Transverse colon (tissue), 4 donors: ENCODE measurements at places on chromosomes 13 and 19.

- DNase-seq, result no peak
Observed at GRCh38 chr13:76129305-76130000, 493.3 kb downstream of the LMO7 start.

DNA sequence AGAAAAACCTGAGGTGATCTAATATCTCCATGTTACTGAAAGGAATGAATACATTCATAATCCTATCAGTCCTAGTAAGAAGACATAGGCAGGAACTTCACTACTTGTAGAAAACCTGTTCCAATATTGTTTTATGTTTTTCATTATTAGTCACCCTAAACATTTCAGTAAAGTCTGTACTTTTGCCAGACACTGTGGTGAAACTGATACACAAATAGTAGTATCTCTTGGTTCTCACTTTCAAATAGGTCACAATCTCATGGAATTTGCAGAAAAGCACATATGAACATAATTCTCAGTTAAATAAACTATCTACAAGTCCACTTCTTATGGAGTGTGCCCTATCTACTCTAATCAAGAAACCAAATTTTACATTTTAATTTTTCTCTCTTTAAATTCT is 88.3 kb upstream of the PCDH9 start:
- DNase-seq, result no peak

DNA sequence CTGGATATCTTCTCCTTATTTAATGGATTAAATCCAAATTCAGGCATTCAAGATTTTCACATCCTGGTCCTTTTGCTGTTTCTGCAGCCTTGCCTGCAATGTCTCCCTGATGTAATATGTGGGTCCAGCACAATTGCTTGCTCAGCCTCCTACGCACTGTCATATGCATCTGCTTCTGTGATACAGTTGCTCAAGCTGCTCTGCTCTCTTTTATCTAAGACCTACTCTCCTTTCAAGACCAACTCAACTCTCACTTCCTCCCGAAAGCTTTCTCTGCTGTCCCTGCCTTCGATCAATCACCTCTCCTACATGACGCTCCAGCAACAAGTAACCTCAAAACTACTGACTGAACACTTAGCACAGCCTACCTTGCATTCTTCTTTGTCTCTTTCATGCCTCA is 138.2 kb downstream of the DCLK1 start:
- DNase-seq, result no peak

- DNase-seq, result no peak
Observed at GRCh38 chr19:35696835-35697234, 7.5 kb upstream of the ZBTB32 start.

- no peak for DNase-seq
Observed at GRCh38 chr13:44618326-44618725, 42.2 kb upstream of the TSC22D1 start.

DNA sequence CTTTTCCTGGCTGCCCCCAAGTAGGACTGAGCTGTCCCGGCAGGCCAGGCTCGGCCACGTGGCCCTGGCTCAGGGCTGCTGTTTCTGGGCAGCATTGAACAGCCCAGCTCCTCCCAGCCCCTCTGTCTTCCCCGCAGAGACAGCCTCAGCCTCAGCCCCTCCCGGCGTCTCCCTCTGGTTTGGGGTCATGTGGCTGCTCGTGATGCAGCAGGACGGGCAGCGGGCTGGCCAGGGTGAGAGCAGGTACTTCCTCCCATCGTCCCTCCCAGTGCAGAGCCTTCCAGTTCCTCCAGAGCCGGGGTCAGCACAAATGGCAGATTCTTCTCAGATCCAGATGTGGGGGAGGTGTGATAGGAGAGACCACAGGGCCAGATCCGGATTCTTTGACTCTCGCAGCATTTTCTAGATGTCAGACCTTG is 114.6 kb downstream of the KDM4B start:
- no peak for DNase-seq

- DNase-seq, result peak; percentile 75
Observed at GRCh38 chr19:3075605-3076431, 13.5 kb upstream of the TLE5 start.

DNA sequence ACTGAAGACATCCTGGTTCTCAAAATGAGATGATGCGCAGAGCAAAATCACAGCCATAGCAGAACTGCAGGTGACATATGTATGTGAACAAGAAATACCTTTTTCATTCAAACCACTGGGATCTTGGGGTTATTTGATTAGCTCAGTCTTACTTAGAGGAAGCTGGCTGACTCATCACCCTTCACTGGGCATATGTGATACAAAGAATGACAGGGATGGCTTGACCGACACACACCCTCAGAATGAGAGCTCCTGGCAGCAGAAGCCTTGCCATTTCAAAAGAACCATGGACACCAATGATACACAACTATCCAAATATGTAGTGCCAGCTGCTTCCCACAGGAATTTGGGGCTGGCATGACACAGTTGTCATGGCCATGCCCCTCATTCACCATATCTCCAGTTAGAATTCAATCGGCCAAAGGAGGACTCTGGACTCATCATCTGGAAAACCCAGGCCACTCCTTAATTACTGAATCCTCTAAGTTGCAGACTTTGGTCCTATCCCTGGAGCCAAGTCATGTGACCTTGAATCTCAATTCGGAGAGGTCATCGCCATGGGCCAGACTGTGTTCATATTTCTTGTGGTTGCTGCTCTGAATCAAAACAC is 115.8 kb downstream of the KATNAL1 start:
- DNase-seq, result no peak

DNA sequence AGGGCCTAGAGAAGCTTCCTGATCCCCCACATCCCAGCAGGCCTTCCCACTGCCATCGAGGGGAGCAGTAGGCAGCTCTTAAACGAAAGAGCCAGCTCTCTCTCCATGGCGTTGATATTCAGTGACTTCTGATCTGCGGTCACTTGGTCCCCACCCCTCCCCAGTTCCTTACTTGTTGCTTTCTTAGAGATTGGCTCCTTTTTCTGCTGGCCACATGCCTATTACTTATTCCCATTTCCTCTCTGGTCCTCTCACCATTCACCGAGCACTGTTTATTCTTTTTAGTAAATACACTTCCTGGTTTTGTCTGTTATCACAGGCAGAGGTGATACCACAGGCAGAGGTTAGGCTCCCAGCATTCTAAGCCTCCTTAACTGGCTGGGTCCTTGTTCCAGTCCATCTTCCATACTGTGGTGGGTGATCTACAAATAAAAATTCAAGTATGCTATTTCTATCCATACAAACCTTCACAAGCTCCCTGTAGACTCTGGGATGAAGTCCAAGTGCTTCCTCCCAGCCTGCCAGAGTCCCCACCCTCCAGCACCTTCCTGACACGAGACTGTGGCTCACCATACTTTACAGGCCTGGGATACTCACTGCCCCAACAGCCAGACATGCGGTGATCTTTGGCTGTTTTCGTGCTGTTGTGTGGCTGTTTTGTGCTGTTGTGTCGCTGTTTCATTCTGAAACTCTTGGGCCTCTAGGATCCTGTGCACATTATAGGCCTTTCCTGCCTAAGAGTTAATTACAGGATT is 315.9 kb downstream of the ATP8A2 start:
- peak; percentile 17 for DNase-seq

GRCh38 chr19:2793126-2793525 is 7.8 kb downstream of the THOP1 start:
- DNase-seq, result no peak

- DNase-seq, result peak; percentile 89
Observed at GRCh38 chr19:41951686-41952172, 7.4 kb downstream of the RABAC1 start.

GRCh38 chr13:58926858-58927257 is 1236.9 kb downstream of the DIAPH3 start:
- no peak for DNase-seq

DNA sequence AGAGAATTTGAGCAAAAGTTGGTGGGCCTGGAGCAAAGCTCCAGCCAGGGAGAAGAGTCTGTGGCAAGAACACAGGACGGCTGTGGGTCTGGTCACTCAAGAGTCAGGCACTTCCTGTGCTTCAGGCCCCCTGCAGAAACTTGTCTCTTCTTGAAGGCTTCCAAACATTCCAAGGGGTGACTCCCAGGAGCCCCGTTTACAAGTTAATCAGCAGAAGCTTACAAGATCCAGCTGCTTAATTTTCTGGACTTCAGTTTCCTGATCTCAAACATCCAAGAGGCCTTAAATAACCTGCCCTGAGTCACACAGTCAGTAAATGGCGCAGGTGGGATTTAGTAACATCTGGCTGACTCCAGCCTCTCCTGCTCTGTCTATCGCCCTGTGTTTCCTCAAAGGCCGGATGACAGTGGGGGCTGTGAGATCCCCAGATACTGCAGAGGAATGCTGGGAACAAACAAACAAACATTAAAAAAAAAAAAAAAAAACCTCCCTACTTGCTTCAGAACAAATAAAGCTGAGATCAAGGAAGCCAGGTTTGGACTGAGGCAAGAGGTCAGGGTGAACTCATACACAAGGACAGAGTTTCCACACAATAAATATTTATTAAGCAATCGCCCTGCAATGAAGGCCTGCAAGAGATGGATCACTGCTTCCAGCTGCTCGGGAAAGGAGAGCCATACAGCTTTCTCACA is 175.4 kb upstream of the RFC3 start:
- peak; percentile 43 for DNase-seq

GRCh38 chr19:50793558-50794065 is 3.4 kb downstream of the ACP4 start:
- no peak for DNase-seq

DNA sequence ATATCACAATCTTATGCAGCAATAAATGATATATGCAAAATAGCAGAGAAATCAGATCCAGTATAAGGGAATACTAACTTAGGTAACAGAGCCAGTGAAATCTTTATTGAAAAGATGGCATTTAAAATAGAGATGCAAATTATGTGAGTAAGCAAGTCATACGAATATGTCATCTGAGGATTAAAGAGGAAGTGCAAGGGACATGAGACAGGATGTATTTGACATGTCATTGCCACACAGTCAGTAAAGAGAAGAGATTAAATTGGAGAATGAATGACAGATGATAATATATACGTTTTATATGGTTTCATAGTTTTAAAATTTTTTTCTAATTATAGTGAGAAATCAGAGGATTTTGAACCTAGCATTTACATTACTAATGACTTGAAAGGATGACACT is 426.4 kb downstream of the SLITRK5 start:
- DNase-seq, result no peak

GRCh38 chr19:38545596-38545995 is 72.2 kb downstream of the MAP4K1 start:
- DNase-seq, result no peak

- DNase-seq, result no peak
Observed at GRCh38 chr13:23666582-23666981, 96.4 kb downstream of the TNFRSF19 start.

- DNase-seq, result no peak
Observed at GRCh38 chr13:21796066-21796465, 125.2 kb downstream of the FGF9 start.

DNA sequence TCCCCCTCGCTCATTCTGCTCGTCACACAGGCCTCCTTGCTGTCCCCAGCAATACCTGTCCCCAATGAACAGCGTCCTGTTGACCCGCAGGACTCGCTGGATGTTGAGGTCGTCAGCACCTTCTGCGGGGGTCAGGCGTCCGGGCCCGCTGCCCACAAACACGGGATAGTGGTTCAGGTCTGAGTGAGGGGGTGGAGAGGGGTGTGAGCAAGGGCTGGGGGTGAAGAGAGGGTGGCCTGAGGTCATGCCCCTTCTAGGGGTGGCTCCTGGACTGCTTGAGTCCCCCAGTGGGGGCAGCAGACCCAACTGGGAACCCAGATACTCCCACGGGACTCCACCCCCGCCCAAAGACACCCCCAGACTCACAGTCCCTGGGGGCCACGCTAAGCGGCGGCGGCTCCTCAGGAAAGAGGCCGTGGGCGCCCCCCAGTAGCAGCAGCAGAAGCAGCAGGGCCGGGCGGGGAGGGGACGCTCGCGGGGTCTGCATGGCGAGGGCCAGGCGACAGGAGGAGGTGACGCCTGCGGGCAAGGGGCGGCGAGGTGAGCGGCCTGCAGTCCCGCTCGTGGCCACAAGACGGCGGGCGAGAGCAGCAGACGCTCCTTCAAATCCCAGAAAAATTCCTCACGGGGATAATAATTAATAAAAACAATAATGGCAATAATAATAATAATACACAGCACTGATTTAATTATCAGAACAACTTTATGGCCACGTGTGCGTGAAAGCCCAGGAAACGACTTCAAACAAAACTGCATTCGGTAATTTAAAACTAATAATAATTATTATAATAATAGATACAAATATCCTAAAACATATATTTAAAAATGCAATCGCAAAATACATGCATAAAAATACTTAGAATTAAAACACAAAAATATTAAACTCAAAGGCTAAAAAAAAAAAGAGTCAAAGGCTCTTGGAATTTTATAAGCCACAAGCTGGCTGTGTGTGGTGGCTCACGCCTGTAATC is 1.2 kb downstream of the SEMA6B start:
- peak; percentile 35 for DNase-seq

GRCh38 chr13:113650275-113650674 is 7.7 kb downstream of the ATP4B start:
- peak; percentile 4 for DNase-seq

DNA sequence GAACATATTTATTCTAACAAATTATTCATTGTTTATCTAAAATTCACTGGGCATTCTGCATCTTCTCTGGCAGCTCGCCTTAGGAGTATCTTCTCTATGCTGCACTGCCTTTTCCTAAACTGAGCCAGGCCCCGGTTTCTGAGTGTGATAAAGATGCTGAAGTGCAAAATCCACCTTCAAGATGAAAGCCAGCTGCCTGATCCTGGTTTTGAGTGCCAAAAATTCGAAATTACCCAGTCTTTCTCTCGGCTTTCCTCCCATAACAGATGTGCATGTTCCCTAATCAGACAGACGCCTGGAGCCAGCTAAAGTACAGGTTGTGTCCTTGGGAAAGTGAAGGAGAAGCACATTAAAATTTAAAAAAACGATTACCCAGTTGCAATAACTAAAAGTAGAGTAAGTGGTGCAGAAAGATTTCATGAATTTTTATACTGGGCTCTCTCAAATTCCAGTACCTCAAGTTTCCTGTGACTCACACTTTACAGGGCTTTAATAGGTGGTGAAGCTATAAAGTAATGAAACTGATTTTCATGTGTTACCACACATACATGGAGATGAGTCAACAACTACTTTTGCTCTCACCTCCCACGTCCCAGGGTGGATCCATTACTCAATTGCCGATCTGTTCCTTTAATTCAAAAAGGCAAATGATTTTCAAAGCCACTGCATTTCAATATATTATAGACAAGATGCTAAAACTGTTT is 65.0 kb upstream of the GTF2F2 start:
- DNase-seq, result peak; percentile 29

GRCh38 chr19:40599902-40600569 is 1.1 kb upstream of the LTBP4 start:
- DNase-seq, result no peak

GRCh38 chr13:82993417-82993816 is 888.9 kb downstream of the SLITRK1 start:
- no peak for DNase-seq

- no peak for DNase-seq
Observed at GRCh38 chr13:103517768-103518102, 451.5 kb upstream of the SLC10A2 start.

DNA sequence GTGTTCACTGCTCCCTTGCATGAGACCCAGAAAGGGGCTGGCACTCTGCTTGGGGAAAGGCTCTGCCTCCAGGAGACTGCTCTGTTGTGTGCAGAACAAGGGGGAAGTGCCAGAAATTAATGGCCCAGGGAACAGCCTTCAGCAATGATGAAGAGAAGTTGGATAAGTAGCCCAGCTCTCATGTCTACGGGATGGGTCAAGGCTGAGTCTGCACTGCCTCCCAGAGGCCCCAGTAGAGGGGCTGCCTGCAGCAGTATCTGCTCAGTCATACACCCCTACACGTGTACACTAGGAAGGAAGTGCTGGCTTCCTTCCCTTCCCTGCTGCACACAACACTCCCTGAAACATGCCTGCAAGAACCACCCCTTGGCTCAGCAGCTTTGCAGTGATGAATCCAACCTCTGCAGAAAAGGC is 54.6 kb upstream of the URI1 start:
- DNase-seq, result no peak
